ENCODE measurements at places on chromosomes 1 and 21.

GRCh38 chr1:30272277-30273020, 450.9 kb downstream of the MATN1 start:
- no peak for DNase-seq

DNA sequence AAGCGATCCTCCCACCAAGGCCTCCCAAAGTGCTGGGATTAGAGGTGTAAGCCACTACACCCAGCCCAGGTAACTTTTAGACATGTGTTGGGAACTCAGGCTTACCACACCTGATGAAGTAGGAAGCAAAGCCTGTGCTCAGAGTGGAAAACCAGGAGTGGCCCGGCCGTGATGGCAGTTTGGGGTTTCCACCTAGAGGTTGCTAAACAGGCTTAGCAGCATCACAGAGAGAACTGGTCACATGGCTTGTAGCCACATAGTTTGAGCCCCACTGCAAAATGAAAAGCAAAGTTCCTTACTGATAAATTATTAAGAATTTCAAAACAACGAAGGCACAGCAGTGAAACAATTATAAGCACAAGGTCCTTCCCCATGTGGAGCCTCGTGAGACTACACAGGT, 142.6 kb upstream of the CXADR start:
- DNase-seq, result no peak

- no peak for DNase-seq
These were observed 134.6 kb upstream of the RUNX3 start for GRCh38 chr1:25064465-25065240.

GRCh38 chr1:194447636-194448035, 1261.2 kb upstream of the B3GALT2 start:
- no peak for DNase-seq

DNA sequence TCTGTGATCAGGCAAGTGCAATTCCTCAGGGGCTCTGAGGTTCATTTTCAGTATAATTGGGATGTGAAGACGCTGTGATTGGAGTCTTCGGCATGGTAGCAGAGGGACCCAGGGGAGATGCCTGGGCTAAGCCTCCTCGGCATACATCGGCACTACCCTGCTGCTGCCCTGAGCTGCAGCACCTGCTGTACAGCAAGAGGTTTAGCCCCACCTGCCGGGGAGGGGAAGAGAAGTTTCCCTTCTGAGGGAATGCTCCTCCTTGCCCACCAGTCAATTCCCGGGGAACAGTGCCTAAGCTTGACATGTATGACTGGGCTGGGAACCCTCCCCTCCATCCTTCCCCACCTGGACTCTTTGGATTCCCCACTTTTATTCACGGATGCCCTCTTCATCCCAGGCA, 24.9 kb downstream of the CNIH3 start:
- DNase-seq, result no peak

DNA sequence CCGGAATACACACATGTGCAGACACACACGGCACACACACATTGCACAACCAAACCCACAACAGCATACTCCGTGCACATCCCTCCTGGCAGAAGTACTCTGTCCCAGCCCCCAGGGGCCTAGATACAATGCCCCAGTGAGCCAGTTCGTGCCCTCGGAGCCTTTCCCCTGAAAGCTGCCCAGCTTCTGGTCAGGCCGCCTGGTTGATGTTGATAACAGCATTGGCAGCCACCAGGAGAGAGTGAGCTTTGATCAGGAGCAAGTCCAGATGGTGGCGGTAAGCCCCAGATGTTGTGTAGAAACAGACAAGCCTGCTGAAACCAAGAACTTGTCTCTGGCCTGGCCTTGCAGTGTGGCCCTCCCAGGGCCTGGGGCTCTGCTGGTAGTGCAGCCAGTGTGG, 109.1 kb downstream of the GRIK3 start:
- no peak for DNase-seq

DNA sequence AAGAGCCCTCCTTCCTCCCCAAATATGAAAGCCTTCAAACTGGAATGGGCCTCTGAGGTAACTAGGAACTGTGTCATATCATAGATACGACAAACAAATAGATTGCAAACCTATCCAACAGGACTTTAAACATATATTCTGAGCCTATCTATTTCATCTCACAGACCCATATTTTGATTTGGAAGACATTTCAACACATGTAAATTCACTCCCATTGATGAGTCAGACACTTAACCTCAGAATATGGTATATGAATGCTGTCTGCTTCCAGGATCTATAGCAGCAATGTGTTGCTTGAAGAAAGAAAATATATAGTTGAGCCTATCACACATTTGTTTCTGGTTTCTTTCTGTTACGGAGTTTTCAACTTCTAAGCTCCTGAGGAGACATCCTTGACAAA, 221.9 kb upstream of the SAMSN1 start:
- no peak for DNase-seq

DNA sequence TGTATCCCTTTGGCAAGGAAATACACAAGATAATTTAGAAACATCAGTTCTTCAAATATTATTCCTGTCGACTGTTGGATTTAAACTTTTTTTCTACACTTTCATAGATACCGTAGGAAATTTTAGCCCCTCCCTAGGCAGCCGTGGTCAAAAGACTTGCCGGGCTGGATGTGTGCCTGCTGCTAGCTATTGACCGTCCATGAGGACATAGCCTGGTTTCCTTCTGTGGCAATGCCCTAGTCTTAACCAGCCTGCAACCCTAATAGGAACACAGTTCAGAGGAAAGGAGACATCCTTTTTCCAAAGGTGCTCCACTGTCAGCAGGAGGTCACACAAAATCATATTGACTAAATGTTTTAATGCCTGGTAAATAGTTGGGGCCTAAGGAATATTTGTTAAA, 20.4 kb upstream of the KIAA1614 start:
- DNase-seq, result no peak

DNA sequence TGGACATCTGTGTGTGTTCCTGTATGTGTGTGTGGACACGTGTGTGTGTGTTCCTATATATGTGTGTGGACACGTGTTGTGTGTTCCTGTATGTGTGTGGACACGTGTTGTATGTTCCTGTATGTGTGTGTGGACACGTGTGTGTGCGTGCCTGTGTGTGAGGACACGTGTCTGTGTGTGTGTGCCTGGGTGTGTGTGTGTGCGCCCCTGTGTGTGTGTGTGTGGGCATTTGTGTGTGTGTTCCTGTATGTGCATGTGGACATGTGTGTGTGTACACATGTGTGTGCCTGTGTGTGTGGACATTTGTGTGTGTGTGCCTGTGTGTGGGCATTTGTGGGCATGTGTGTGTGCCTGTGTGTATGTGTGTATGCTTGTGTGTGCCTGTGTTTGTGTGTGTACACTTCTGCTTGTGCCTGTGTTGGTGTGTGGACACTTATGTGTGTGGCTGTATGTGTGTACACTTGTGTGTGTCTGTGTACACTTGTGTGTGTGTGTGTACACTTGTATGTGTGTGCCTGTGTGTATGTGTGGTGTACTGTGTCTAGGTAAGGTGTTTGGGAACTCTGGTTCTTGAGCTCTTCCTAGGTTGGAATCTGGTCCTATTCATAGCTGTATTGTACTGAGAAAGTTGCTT, 3.7 kb upstream of the IGSF21 start:
- no peak for DNase-seq

- peak; percentile 48 for DNase-seq
These were observed at the start of gene INPP5B for GRCh38 chr1:37946703-37947360. INPP5B (minus strand) TSS chr1:37947053; CDS start chr1:37946308, 745 bp downstream.

- DNase-seq, result no peak
These were observed 126.2 kb downstream of the NRDC start for GRCh38 chr1:51752073-51752948.

DNA sequence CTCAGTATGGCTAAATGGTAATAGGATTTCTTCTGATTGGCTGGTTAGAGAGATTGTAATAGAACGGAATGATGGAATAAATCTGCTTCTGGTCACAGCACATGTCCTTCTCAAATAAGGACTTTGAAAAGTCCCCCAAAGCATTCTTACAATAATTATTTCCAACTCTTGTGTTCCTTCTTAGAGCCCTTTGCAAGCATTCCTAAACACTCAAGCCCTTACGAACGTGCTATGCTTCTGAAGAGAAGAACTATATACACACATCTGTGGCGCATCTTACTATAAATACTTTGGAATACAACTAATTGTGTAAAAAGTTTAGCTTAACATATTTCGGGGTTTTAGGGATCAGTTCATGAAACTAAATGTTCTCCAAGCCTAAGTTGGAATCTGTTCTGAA, 25.6 kb downstream of the CLIC4 start:
- DNase-seq, result no peak

DNA sequence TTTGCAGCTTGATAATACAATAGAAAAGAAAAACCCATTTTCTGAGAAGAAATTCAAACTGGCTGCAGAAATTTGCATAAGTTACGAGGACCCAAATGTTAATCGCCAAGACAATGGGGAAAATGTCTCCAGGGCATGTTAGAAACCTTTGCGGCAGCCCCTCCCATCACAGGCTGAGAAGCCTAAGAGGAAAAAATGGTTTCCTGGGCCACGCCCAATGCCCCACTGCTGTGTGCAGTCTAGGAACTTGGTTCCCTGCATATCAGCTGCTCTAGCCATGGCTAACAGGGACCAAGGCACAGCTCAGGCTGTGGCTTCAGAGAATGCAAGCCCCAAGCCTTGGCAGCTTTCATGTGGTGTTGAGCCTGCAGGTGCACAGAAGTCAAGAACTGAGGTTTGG, 37.5 kb upstream of the TMEM61 start:
- DNase-seq, result no peak

DNA sequence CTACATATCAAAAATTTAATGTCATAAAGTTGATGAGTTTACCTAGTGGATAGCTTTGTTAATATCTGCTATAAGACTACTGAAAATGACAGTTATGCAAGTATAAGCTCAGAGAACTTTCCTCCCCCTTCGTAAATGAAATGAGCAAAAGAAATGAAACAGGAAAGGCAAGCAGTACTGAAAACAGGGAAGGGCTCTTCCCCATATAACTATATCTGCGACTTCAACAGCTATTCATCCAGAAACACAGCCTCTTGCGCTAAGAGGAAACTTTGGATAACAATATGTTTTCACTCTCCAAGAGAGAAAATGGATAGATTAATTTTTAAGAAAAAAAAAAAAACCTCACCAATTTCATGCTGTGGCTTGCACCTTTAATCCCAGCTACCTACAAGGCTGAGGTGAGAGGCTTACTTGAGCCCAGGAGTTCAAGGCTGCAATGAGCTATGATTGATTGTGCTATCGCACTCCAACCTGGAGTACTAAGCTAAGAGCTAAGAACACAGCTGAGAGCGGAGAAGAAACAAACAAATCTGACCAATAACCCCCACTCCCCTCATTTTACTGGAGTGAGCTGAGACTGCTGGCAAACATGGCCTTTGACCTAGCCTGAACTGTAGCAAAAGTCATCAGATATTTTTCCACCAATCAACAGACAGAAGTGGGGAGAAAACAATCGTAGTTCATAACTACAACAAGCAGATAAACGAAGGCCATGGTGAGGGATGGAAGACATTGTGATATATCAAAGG, 29.0 kb downstream of the METTL18 start:
- no peak for DNase-seq

- no peak for DNase-seq
These were observed 24.3 kb downstream of the CA6 start for GRCh38 chr1:8969937-8970336.

GRCh38 chr21:35156293-35157278, 107.5 kb upstream of the RUNX1 start:
- no peak for DNase-seq

GRCh38 chr1:24435782-24436365, 20.3 kb downstream of the NIPAL3 start:
- DNase-seq, result no peak

- no peak for DNase-seq
These were observed 61.8 kb upstream of the NBL1 start for GRCh38 chr1:19582318-19582717.

- DNase-seq, result no peak
These were observed 685 bp upstream of the RIPPLY3 start for GRCh38 chr21:37005548-37006485.

GRCh38 chr21:31347435-31348032, 3.5 kb upstream of the TIAM1 start:
- DNase-seq, result peak; percentile 13

- no peak for DNase-seq
These were observed 15.5 kb downstream of the SMYD3 start for GRCh38 chr1:246491551-246492053.

DNA sequence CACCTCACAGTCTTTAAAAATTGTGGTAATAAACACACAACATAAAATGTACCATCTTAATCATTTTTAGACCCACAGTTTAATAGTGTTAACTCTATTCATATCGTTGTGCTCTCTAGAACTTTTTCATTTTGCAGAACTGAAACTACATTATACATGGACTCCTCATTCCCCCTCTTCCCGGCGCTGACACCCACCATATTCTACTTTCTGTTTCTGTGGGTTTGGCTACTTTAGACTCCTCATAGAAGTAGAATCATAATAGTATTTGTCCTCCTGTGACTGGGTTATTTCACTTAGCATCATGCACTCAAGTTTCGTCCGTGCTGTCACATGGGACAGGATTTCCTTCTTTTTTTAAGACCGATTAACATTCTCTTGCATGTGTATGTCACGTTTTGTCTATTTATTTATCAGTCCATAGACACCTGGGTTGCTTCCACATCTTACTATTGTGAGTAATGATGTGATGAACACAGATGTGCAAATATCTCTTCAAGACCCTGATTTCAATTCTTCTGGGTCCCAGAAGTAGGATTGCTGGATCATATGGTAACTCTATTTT, 62.9 kb upstream of the TMPRSS2 start:
- no peak for DNase-seq

- DNase-seq, result peak; percentile 66
These were observed 27.5 kb downstream of the ATP8B2 start for GRCh38 chr1:154352581-154353459.

DNA sequence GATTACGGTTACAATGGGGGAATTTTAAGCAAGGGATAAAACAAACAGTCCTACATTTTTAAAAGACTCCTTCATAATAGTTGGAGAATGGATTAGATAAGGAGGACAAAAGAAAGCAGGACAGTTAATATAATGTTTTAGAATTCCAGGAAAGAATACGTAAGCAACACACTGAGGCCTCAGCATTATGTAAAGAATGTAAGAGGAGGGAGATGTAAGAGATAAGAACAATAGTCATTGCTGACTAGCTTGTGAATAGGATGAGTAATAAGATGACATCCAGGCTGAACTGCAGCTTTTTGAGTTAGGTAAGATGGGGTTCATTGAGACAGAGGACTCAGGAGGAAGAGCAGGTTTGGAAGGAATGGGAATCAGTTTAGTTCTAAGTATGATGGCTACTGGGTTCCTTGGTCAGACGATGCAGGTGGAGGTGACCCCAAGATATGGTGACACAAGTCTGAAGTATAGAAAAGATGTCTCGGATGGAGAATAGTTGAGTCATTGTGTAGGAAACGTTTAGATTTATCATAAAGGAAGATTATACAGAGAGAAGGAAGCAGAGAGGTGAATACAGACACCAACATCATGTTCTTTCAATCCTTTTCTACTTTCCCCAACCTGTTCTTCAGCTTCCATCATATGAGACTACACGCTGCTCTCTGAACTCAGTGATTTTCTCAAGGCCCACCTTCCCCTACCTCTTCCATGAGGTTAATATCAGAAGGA, 372.8 kb downstream of the PTBP2 start:
- peak; percentile 91 for DNase-seq

DNA sequence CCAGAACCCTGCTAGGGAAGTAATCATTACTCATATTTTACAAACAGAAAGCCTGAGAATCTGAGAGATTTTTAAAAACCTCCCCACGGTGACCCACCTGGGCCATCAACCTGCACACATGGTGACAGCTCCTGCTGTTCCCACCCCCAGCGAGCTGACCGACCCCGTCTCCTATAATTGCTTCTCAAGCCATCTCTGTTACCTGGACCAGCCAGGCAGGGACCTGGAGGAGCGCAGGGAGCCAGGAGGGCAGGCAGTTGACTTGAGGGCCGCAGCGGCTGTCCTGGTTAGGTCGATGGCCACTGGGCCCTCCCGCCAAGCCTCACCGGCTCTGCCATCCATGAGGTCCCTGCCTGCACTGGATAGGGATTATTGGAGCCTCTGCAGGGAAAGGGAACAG, 7.7 kb downstream of the TFF2 start:
- DNase-seq, result no peak

All from NCI-H226 (cell line).